Naive thymus-derived CD4-positive, alpha-beta T cell (primary cell): ENCODE measurements at places on chromosomes 6 and 20. TPM values are rescaled to one million over a fixed set of nuclear protein-coding genes. Genes with fewer than 3 reads are reported as not detected.

GRCh38 chr20:4714818-4715217, 6.9 kb upstream of the PRND start:
- no peak for DNase-seq

The SNRNP48 gene
- 8.6 TPM for total RNA-seq

The BTN1A1 gene
- not detected for total RNA-seq

The HLA-DQB1 gene
- 5.3 TPM for total RNA-seq

The CARMIL1 gene
- total RNA-seq: 10.4 TPM

DNA sequence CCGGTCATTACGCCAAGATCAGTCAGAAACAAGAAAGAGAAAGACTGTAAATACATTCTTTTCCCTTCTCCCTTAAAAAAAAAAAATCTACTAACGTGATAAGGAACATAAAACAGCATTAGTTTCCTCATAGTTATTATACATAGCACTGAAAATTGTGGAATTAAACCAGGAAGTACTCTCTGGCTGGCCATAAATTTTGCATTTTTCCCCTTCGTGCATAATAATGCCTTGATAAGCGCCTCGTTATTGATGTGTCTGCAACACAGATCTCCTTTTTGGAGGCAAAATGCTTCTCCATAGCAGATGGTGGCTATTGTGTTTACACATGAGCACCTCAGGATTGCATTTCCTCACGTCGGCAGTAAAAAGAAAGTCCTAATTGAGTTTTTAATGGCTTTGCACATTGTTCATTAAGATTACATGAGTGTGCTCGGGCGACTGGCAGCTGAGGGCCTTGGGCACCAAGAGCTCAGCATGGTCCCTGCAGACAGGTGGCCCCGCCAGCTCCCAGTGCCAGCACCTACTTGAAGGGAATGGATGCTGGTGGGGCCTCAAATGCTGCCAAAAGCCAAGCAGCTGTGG, 394.5 kb downstream of the PTPRT start:
- DNase-seq: no peak

The C6orf58 gene
- total RNA-seq: not detected in 2 replicates

GRCh38 chr6:159919800-159920199, 29.0 kb downstream of the MAS1 start:
- DNase-seq: no peak

DNA sequence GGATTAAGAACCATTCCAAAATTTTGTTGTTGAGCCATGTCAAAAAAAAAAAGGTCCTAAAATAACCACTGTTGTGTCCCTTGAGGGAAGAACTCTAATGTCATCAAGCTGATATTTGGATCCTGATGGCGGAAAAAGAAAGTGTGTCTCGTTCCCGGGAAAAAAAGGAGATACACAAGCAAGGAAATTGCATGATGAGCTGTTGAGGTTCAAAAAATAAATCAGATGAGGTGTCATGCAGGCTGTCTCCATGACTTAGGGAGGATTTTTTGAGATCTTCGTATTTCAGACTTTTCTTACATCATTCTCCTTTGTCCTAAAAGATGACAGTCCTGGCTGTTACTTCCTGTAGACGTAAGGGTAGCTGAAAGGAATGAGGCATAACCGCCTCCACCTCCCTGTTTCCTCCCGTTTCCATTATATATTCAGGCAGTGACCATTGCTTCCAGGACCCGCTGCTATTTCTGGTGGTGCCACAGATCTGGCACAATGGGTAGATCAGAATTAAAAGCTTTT, 117.3 kb upstream of the TNFAIP3 start:
- DNase-seq: no peak

GRCh38 chr20:46646122-46646521, 5.1 kb downstream of the SLC13A3 start:
- no peak for DNase-seq

DNA sequence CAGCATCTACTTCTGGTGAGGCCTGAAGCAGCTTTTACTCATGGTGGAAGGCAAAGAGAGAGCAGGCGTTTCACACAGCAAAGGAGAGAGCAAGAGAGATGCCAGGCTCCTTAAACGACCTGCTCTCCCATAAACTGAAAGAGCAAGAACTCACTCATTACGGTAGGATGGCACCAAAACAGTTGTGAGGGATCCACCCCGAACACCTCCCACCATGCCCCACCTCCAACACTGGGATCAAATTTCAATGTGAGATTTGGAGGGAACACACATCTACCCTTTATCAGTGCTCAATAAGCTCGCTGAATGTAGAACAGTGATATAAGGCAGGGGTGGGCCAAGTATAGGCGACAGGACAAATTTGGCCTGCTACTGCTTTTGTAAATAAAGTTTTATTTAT, 244.6 kb downstream of the ESR1 start:
- no peak for DNase-seq

DNA sequence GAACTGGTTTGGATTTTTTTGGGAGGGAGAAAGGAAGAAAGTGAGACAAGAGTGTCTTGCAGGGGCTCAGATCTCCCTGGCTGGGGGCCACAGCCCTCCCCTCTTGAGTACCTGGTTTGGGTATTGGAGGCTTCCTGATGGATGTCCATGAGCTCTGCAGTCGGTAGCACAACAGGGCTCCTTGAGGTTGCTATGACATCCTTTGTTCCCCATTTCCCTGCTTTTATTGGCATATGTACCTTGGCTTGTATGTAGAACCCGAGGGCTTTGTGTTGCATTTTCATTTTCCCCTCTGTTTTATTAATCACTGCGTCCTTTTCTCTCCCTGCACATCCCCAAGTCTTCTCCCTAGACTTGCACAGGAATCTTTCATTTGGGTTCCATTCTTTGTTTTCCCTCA, 355.5 kb upstream of the TSHZ2 start:
- no peak for DNase-seq

The GRIK2 gene
- 0.16 TPM for total RNA-seq

GRCh38 chr6:111701146-111701545, 95.5 kb upstream of the TRAF3IP2 start:
- no peak for DNase-seq

GRCh38 chr20:58657262-58657661, 6.2 kb downstream of the STX16 start:
- DNase-seq: no peak

The FOXQ1 gene
- total RNA-seq: not detected in 2 replicates

GRCh38 chr20:48732081-48732829, 95.5 kb downstream of the PREX1 start:
- DNase-seq: no peak

The PTCRA gene
- not detected for total RNA-seq

The BFSP1 gene
- 3.4 and 3.5 TPM in 2 replicates for total RNA-seq

DNA sequence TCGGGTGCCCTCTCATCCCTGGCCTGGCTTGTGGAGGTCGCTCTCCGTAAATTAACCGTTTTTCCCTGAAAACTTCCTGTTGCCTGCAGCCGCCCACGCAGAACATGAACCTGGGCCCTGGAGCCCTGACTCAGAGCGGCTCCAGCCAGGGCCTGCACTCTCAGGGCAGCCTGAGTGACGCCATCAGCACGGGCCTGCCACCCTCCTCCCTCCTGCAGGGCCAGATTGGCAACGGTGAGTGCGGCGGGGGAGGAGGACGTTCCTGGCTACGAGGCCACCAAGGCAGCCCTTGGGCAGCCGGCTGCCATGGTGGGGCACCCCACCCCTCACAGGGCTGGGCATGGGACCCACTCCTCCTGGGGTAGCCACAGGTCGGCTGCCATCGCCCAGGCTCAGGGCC, 17.8 kb downstream of the SS18L1 start:
- no peak for DNase-seq

DNA sequence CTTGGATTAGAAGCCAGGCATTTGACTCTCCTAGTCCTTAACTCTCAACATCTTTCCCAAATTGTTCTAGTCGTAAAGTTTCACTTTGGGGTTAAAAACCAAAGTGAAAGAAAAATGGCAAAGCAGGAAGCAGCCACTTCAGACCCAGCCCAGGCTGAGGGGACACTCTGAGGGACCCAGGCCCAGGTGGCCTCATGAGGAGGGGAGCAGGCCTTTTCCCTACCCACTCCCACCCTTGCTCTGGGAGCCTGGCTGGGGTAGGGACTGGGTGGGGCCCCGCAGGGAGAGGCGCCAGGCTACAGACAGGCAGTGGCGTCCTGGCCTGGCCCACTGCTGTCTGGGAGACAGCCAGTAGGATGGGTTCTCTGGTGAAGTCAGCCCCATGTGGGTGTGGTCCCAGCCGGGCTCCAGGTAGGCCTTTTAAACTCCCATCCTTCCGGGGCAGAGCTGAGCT, 68.7 kb upstream of the MYL9 start:
- peak; percentile 42 for DNase-seq

DNA sequence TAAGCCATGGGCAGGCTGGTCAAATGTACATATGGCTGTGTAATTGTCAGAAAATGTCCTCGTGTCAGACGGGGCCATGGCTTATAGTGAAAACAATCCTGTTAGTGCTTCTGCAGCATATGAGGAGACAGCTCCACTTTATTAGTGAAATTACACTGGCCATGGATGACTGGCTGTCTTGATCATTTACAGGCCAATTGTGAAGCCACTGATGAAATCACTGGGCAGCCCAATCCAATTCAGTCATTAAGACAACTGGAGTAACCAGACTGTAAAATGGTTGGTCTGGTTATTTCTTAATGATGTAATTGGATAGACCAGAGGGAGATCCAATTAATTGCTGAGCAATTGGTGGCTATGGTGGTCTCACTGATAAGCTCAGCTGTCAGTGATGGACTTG, 749.5 kb downstream of the KIF16B start:
- DNase-seq: no peak

The VNN1 gene
- 0.11 TPM for total RNA-seq

DNA sequence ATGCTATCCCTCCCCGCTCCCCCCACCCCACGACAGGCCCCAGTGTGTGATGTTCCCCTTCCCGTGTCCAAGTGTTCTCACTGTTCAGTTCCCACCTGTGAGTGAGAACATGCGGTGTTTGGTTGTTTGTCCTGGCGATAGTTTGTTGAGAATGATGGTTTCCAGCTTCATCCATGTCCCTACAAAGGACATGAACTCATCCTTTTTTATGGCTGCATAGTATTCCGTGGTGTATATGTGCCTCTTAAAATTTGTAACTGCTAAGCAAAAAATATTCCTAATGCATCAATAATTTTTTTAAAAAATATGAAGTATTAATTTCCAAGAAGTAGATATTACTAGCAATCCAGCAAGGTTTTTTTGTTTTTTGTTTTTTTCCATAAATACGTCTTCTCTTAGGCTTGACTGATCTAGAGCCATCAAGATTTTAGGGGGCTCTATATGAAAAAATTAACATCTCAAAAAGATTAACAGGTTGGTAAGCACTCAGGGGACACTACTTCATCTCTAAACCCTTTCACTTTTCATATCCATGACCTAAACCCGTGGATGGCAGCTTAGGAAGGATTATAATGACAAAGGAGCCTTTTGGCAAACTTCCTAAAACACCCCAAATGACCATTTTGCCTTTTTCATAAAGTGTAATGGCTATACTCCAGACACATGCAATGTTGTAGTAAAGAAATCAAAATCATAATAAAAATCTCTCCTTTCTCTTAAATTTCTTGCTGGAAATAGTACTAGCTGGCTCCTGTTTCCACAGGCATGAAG, 14.2 kb downstream of the MAP7 start:
- DNase-seq: no peak

- no peak for DNase-seq
Observed at GRCh38 chr6:158361961-158362669, 49.9 kb downstream of the TULP4 start.

- no peak for DNase-seq
Observed at GRCh38 chr6:11718463-11718862, 60.1 kb downstream of the ADTRP start.

DNA sequence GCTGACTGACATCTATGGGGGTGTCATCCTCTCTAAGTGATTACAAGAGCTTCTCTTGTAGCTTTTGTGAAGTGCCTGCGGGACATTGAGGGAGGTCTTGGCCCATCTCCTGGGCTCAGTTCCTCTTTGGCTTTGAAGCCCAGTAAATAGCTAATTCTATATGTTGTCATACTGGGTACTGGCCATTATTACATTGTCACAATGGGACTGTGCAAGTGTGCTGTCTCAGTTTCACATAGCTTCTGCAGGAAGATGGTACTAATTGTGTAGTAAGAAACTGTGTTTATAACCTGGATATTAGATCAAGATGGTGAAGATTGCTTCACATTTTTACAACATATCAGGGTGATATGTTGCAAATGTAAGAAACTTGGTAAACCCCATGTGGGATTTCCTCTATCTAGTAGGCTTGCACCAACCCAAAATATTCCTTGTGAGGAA, 19.9 kb downstream of the SPINT3 start:
- DNase-seq: no peak

The LY6G6C gene
- total RNA-seq: not detected

GRCh38 chr6:145809785-145810184, 4.8 kb downstream of the FBXO30 start:
- DNase-seq: no peak

The PKIB gene
- 1.5 TPM for total RNA-seq

DNA sequence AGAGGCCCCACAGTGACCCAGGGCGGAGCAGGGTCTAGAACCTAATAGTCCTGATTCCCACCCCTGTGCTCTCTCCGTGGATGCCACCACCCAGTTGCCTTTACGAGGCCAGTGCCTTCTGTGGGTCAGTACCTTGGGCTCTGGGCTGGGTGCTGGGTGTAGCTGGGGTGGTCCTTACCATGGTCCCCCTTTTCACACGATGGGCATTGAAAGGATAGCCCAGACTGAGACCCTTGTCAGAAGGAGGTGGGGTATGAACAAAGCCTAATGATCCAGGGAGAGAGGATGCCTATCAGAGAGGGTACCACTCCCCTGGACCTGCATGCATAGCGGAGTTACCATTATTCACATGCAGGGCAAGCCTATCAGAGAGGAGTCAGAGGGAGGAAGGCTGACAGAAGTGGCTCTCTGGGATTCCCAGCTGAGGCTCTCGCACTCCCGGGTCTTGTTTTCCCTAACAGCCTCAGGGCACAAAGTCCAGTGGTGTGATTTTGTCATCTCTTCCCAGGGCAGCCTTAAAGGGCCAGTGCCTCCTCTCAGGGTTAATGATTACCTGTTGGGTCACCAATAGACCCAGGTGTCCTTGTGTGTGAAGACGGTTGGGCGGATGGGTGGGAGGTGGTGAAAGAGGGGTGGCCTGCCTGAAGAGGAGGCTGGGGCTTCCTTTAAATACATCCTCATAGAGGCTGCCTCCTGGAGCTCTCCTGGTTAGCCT, 36.2 kb downstream of the VEGFA start:
- DNase-seq: no peak

The WFDC5 gene
- total RNA-seq: not detected in 2 replicates

The NFYA gene
- total RNA-seq: 35.9 TPM

The SUMO4 gene
- total RNA-seq: 5.0 TPM

GRCh38 chr6:91781946-91782345, 1195.1 kb upstream of the MAP3K7 start:
- DNase-seq: no peak

The TGIF2 gene
- 37.7 and 37.8 TPM in 2 replicates for total RNA-seq

DNA sequence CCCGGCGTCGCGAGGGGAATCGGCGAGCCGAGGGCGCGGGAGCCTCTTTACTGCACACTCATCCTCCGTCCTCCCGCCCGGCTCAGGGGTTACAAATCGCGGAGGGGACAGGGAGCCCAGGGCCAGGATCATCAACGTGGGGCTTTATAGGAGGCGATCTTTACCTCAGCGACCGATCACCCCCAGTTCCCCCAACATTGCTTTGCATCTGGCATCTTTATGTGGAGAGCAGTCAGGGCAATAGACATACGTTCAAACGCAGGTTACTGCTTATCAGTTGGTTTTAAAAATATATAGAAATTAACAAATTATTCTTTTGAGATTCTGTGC, 634 bp downstream of the HSF2 start:
- no peak for DNase-seq
